LoVo (cell line): ENCODE measurements at places on chromosomes 4 and X.

DNA sequence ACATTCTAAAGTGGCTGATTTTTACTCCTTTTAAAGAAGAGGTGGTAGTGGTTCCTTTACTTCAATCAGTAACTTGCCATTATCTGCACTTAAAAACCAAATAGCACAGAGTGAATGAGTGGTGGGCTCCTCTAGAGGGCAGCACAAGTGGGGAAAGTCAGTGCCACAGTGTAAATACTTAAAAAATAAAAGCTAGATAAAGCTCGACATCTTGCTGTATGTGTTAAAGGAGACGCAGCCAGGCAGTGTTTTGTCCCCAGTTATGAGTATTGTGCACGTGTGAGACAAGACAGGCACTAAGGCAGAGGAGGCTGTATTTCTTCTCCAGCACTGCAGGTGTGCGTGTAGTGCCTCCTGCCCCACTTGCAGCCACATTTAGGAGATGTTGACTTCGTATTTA lies 24.6 kb downstream of the NAP1L5 start:
- peak; percentile 10 for DNase-seq

- no peak for DNase-seq
These were observed 2.9 kb downstream of the KLHL15 start for GRCh38 chrX:24023972-24024669.

- no peak for DNase-seq
These were observed 59.6 kb downstream of the ENOPH1 start for GRCh38 chr4:82489987-82490386.

GRCh38 chr4:82861529-82861928 lies 29.4 kb downstream of the SEC31A start:
- no peak for DNase-seq

DNA sequence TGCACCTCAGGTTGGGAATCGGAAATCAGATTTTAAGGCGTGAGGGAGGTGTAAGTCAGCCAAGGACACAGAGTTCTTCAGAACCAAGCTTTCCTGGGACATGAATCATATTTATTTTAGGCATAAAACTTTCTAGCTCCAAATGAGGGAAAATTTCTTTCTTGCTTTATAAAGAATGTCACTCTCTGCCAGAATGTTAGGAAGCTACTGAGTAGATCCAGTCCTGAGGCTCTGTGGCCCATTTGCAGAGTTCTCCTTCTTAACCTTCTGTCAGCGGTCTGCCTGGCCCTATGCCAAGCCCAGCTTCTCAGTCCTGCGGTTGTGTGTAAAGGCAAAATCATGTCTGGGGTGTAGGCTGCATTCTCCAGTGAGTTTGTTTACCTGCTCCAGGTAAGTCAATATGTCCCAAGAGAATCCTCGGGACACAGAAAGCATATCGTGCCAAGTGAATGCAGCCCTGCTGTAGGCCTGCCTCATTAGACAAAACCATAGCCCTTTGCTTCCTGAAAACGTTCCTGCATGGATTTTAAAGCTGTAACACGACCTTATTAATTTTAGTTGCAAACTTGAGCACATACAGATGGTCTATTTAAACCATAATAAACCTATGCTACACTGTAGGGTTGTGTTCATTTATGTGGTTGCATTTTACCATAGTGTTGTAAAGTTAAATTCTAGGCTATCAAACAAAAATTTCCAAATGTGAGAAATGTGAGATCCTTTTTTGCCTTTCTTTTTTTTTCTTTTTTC lies 29.2 kb upstream of the CCNI start:
- DNase-seq = peak; percentile 47

- DNase-seq = no peak
These were observed 62.9 kb downstream of the MID1IP1 start for GRCh38 chrX:38864165-38864564.

- no peak for DNase-seq
These were observed 70.0 kb upstream of the PPP2R3B start for GRCh38 chrX:456551-457291.

DNA sequence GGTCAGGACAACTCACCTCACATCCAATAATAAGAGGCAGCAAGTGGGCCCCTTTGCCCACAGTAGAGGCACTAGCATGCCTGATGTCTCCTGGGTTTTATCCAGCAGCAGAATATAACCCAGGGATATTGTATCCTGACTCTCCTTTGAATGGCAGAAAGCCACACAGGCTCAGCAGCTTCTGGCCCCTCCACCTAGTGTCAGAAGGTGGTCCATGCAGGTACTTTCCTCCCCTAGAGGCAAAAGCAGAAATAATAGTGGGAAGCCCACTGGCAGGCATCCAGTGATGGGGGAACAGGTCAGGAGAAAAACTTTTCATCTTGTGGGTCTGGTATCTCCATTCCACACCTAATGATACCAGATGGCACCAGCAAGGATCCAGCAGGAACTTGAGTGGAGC lies 75.5 kb upstream of the IRS4 start:
- DNase-seq = no peak

DNA sequence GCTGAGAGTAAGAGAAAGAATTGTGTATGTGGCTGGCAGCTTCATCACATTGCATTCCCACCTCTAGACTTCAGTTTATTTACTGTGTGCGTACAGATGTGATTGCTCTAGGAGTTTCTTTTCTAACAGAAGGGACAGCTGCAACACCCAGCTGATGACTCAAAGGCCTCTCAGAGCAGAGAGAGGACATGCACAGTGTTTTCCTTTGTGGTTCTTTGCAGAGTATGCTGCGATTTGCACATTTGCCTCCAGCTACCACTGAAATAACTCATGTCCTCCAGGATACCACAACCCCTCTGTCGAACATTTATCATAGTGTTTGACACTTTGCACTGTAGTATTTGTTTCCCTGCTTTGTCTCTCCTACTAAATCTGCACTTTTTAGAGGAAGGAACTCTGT lies 294.1 kb downstream of the STIM2 start:
- DNase-seq = no peak

GRCh38 chr4:954211-955020 lies 19.0 kb downstream of the DGKQ start:
- no peak for DNase-seq

GRCh38 chr4:96102541-96103026 lies 262.7 kb downstream of the PDHA2 start:
- DNase-seq = no peak

DNA sequence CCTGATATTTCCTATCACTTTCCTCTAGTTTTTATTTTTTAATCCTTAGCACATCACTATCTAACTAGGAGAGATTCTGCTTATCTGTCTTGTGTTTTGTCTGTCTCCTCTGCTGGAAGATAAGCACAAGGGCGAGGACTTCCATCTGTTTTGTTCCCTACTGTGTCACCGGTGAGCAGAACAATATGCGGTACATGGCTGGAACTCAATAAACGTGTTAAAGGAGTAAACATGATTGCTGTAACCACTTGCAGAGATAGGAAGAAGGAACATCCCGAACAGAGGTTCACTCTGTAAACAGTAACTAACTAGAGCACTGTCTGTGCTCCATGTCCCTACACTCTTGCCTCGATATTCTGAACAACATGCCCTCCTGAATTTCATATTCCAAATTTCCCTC lies 5.2 kb downstream of the HS3ST1 start:
- no peak for DNase-seq

DNA sequence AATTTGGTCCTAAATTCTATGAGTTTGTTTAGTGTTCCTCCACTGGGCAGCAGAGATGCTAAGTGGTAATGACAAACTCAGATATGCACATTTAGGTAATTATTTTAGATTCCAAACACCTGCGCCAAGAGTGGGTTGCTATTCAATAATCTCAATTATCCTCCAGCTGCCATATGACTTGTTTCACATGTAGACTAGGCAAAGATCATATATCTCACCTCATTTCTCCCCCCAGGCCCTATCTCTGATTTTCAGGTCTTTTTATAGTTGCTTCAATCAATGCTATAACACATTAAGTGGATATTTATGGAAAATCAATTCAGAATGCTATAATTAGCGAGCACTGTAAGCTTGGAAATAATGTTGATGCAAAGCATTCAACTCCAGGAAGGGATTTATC lies 217.6 kb downstream of the KCTD8 start:
- DNase-seq = no peak

DNA sequence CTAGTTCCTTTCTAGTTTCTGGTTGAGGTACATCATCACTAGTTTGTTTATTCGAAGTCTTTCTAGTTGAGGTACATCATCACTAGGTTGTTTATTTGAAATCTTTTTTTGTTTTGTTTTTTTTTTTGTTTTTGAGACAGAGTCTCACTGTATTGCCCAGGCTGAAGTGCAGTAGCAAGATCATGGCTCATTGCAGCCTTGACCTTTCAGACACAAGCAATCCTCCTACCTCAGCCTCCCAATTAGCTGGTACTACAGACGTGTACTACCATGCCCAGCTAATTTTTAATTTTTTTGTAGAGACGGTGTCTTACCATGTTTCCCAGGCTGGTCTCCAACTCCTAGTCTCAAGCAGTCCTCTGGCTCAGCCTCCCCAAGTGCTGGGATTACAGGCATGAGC lies 54.9 kb downstream of the CEP135 start:
- DNase-seq = no peak

DNA sequence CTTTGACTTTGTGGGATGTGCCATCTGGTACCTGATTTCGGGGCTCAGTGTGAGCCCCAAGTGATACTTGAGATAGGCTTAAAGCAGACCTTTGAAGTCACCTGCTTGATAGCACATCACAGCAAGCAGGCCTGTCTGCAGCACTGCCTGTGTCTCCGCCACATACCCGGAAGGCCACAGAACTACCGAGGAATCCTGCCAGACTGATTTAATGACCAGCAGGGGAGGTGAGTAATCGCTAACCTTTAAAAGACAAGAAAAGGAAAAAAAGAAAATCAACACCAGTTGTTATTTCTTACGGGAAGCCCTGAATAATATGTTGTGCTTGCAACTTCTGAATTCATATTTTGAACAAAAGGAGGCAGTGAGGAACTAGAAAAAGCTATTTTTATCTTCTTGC lies 6.8 kb downstream of the PTCHD1 start:
- no peak for DNase-seq

- DNase-seq = no peak
These were observed 2.0 kb upstream of the PGRMC2 start for GRCh38 chr4:128289523-128290158.

DNA sequence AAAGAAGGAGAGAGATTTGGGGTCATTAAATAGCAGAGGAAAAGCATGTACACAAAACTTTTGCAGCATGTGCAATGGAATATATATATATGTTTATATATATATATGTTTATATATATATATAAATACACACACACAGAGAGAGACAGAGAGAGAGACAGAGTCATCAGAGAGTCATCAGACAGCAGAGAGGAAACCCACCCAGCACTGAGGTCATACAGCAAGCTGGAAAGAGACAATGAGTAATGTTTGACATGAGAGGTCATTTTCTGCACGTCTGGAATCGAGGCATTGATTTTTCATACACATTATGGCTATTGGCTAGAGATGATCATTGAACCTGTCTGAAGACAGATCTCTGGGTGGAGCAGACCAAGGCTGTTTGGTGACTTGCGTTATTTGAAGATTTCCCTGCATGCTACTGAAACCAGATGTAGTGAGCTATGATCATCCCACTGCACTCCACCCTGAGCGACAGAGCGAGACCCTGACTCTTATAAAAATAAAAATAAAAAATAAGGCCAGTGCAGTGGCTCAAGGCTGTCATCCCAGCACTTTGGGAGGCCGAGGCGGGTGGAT lies 48.8 kb upstream of the SHOX start:
- no peak for DNase-seq

DNA sequence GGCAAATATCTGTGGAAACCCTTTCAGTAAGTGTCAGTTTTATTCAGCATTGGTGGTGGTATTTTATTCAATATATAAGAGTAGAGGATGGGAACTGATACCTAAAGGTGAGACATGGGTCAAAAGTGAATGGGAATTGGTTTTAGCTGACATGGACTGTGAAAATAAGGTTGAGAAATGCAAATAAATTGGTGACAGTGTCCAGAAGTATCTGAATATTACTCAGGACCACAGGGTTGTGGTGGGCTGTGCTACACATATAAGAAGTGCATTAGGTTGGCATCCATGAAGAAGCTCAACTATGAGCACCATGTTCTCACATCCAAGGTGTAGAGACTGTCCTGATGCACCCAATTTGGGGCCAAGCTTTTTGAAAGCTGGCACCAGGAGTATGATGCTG lies 45.0 kb downstream of the ETDC start:
- DNase-seq = no peak

DNA sequence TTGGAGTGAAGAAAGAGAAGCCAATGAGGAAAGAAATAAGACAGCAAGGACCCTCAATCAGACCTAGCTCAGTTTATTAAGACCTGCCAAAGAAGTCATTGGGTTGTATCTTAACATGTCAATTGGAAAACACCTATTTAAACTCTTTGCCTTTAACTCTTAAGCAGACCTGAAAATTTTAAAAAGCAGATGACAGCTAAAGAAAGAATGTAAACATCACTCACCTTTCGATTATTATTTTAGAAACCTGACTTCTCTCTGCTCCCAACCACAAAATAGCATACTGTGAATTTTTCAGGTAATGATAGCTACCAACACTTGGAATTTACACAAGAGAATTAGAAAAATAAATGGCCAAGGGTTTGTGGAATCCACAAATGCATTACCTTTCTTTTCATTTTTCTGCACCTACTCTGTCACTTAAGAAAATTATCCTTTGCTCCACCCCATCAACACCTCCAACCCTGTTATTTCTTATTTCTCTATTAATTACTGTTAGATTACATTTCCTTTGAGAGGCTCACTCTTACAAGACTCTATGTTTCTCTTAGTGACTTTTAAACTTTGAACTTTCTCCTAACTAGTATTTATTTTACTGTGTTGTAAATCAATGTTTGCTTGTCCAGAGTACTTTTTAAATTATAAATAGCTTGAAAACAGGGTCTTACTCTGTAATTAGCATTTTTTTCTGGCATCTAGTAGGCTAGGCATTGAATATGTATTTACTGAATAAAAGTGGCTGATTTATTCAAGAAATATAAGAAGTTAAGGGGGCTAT lies 765 bp upstream of the SULT1E1 start:
- no peak for DNase-seq

DNA sequence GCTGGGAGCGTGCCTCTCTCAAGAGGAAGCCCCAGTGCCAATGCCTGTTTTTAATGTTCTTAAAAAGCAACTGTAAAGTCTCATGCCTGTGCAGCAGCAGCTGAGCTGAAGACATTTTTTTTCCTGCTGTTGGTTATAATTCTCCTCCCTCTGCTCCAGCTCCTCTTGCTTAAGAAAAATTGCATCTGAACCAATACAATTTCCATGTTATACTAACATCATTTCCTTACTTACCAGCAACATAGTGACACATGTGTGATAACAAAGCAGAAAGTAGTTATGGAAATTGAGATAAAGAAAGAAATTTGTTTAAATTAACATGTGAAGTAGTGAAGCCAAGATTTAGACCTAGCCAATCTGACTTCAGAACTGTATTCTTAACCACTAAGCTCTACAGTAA lies 101.4 kb downstream of the TBC1D19 start:
- DNase-seq = no peak

GRCh38 chrX:7198499-7198898 lies 50.5 kb upstream of the PUDP start:
- no peak for DNase-seq

- DNase-seq = peak; percentile 6
These were observed 6.5 kb downstream of the CRLF2 start for GRCh38 chrX:1205681-1206611.

DNA sequence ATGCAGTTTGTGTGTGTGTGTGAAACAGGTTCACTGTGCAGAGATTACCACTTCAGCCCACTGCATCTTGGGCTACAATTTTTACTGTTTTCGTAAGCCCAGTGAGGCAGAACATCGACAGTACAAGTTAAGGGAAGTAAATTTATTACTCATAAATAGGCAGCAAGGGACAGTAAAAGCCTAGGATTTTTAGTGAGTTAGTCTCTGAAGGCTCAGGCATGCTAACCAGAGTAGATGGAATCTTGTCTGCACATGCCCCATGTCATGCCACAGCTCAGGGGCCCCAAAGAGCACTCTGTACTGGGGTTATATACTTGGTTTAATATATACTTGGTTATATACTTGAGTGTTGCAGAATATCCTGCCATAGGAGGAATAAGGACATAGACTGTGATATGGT lies 825.7 kb downstream of the TECRL start:
- DNase-seq = no peak
